ENCODE measurements at places on chromosomes 12 and 14.

GRCh38 chr14:23831596-23831995 is 122.0 kb upstream of the DHRS4 start:
- DNase-seq: no peak

DNA sequence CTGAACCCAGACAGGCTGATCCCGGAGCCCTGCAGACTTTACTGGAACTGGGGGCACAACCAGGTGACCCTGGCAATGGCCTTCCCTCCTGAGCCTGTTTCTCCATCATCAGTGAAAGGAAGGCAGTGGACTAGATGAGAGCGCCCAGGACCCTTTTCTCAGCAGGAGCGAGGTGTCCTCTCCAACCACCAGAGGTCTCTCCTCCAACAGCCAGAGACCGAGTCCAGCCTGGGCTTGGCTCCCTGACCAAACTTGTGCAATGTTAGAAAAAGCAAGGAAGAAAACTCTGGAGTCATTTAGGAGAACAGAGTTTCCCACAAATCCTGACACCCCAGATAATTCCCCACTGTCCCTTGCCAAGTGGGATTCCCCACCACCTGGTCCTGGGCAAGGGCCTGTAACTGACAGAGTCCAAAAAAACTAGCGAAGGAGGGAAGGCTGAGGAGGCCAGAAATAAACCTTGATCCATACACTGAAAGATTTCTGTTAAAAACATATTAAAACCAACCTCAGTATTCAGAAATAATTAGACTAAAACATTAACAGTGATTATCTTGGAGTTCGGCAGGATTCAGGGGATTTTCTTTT is 9.0 kb downstream of the RPS6KL1 start:
- peak; percentile 86 for DNase-seq

DNA sequence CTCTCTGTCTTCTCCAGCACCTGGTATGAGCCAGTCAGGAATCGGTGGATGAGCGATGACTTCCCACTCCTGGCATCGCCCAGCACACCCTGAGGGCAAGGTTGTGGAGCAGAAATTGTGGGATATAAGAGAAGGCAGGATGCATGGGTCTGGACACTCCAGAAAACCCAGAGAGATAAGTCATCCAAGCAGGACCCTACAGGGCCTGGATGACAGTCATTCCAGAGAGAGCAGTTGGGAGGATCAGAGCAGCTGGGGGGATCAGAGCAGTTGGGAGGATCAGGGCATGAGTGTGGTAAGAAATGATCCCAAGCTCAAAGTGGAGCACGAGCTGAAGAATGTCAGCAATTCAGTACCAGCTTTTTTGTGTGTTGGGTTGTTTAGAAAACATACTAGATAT is 4.0 kb downstream of the AGAP2 start:
- DNase-seq: no peak

DNA sequence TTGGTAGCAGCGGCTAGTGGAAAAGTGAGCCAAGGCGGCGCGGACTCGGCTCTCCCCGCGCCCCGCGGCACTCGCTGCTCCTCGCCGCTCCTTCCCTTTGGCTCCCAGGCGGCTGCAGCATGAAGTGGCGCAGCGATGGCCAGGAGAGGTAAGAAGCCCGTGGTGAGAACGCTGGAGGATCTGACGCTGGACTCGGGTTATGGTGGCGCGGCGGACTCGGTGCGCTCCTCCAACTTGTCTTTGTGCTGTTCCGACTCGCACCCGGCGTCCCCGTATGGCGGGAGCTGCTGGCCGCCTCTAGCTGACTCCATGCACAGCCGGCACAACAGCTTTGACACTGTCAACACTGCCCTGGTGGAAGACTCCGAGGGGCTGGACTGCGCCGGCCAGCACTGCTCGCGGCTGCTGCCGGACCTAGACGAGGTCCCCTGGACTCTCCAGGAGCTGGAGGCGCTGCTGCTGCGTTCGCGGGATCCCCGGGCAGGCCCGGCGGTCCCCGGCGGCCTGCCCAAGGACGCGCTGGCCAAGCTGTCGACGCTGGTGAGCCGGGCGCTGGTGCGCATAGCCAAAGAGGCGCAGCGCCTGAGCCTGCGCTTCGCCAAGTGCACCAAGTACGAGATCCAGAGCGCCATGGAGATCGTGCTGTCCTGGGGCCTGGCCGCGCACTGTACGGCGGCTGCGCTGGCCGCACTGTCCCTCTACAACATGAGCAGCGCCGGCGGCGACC is 225.6 kb upstream of the CRY1 start:
- no peak for DNase-seq

GRCh38 chr12:121184425-121184824 is 25.5 kb upstream of the P2RX4 start:
- DNase-seq: no peak

- DNase-seq: no peak
Observed at GRCh38 chr14:63508033-63508432, 35.1 kb downstream of the PPP2R5E start.

All from tibial artery (tissue), 4 donors.